Left hindlimb (tissue), 1 donor: ENCODE measurements at places on chromosomes 2 and 18.

DNA sequence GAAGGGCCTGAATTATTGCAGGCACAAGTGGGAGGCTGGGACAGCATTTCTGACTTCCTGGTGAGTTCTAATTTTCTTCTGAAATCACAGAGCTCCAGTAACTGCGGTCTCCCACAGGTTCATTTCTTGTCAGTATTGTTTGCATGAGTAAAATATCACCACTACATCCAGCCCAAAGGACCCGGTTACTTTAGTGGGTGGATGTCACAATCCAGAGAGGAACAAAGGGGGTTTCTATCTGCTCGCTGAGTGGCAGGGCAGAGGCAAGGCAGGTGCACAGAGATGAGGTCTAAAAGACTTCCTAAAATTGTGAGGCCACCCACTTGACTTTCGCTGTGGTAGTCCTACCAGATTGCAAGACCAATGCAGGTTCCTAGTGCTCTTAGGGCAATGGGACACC lies 800.4 kb upstream of the ID2 start:
- DNase-seq = no peak

GRCh38 chr2:148519013-148519412 lies 125.5 kb upstream of the EPC2 start:
- DNase-seq = no peak

- no peak for DNase-seq
Measured at GRCh38 chr18:80097201-80097600, 11.9 kb upstream of the ADNP2 start.

DNA sequence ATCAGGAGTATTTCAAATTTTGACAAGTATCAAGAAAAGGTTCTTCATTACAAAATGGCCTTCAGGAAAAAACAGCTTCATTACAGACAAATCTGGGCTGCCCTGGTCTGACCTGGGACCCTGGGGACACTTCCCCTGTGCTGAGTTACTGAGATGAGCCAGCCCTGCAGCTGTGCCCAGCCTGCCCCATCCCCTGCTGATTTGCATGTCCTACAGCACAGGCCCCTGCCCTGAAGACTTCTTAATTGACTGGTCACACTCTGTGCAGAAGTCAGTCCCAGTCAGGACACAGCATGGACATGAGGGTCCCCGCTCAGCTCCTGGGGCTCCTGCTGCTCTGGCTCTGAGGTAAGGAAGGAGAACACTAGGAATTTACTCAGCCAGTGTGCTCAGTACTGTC lies 235.1 kb downstream of the ANKRD36B start:
- DNase-seq = no peak

DNA sequence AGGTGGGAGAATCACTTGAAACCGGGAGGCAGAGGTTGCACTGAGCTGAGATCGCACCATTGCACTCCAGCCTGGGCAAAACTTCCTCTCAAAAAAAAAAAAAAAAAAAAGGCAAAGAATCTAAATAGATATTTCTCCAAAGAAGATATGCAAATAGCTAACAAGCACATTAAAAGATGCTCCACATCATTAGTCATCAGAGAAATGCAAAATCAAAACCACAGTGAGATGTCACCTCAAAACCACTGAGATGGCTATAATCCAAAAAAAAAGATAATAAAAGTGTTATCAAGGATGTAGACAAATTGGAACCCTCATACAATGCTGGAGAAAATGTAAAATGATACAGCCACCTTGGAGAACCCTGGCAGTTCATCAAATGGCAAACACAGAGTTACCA lies 8.4 kb downstream of the ST8SIA5 start:
- no peak for DNase-seq

- no peak for DNase-seq
Measured at GRCh38 chr2:121897335-121897970, 142.0 kb downstream of the TSN start.

DNA sequence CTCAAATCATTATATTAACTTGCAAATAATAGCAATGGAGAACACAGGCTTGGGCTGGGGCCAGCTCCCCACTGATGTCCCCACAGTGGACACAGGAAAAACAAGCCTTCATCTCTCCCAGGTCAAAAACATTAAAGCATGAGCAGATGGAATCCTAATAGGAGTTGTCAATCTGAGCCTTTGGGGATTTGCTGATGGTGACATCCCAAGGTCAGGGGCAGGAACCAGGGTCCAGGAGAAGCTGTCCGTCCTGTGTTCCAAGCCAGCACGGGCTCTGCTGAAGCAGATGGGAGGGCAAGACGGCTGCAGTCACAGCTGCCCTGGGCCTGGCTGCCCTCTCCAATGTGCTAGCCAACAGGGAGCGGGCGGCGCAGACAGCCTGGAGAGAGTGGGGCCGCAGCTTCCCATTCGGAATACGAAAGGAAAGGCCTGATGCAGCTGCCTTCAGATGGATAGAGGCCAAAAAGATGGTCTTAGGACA lies 135.5 kb downstream of the NDUFA10 start:
- no peak for DNase-seq

GRCh38 chr2:165382362-165382761 lies 87.1 kb upstream of the CSRNP3 start:
- no peak for DNase-seq

- no peak for DNase-seq
Measured at GRCh38 chr2:201008296-201008829, 44.9 kb upstream of the ORC2 start.

DNA sequence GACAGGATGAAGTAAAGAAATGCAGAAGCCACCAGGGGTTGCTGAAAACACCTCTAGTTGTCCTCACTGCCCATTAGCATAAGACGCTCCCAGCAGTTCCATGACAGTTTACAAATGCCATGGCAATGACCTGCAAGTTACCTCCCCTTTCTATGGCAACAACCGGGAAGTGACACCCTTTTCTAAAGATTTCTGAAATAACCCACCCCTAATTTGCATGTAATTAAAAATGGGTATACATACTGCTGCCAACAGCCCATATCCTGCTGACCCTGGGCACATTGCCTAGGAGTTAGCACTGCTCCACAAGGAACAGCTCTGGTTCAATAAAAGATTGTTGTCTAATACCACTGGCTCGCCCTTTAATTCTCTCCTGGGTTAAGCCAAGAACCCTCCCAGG lies 178.3 kb upstream of the LRATD1 start:
- DNase-seq = no peak

- no peak for DNase-seq
Measured at GRCh38 chr18:52588931-52589330, 248.9 kb downstream of the DCC start.

GRCh38 chr2:69099541-69099940 lies 86.6 kb downstream of the ANTXR1 start:
- DNase-seq = no peak

- DNase-seq = peak; percentile 38
Measured at GRCh38 chr2:162072976-162073887, 783 bp downstream of the DPP4 start.

GRCh38 chr2:219457784-219458369 lies 23.2 kb downstream of the SPEG start:
- no peak for DNase-seq

DNA sequence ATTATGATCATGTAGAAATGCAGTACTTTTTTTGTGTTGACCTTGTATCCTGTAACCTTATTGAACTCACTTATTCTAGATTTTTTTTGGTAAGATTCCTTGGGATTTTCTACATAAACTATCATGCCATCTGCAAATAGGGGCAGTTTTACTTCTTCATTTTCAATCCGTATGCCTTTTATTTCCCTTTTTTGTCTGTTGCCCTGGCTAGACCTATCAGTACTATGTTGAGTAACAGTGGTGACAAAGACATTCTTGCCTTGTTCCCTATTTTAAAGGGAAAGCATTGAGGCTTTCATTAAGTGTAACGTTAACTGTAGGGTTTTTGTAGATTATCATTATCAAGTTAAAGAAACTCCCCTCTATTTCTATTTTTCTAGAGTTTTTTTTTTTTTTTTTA lies 92.3 kb downstream of the LYPD1 start:
- DNase-seq = no peak

DNA sequence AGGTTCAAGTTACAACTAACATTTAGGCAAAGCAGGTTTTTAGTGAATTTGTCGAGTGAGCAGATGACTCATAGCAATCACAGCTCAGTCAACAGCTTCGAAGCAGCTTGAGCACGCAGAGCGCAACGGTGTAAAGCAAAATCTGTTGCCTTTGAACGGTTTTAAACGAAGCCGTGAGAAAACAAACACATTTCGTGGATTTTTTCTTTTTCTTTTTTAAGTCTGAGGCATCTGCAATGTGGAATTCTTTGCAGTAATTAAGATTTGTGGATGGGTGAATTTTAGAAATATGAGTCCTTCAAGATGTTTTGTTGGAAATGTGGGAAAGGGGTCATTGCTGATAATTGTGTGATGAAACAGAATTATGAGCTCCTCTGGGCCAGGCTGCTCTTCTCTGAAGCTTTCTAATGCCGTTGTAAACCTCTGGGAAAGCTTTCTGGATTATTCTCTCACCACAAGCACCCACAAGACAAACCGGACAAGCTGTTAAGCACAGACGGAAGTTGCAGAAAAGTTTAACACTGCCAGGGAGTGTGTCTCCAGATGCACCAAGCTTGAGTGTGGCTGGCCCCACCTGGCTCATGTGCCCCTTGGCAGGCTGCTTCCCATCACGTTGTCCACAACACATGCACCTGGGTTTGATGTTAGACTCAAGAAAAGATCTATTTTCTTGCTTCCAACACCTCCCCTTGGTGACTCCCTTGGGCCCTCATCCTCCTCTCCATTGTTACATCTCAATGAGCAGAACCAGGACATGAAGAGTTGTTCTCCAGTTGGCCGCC lies 224.7 kb downstream of the ACKR3 start:
- no peak for DNase-seq

DNA sequence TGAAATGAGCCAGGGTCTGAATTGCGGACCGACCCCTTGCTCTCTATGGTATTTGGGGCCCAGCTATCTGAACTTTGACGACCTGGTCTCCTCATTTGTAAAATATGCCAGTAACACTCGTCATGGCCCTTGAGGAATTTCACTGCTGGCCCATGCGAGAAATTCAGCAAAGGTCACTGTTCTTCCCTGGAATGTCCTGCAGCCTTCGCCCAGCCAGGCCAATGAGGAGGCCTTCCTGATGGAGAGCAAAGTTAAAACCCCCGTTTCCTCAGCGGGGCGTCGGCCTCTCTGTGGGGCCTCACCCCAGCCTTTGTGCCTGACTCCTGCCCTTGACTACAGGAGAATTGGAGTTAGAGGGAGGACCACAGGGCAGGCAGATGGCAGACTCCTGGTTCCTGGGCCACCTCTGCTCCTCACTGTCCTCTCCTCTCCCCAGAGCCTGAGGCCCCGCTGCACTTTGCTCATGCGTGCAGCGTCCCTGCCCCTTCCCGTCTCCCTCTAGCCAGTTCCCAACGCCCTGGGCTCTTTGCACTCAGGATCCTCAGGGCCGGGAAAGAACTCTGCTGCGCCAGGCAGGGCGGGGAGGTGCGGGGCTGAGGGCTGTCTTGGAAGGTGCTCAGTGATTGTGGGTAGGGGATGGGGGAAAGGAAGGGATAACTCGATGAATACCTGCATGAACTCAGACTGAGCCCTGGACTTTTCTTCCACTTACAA lies 257.0 kb upstream of the RAB6C start:
- no peak for DNase-seq

DNA sequence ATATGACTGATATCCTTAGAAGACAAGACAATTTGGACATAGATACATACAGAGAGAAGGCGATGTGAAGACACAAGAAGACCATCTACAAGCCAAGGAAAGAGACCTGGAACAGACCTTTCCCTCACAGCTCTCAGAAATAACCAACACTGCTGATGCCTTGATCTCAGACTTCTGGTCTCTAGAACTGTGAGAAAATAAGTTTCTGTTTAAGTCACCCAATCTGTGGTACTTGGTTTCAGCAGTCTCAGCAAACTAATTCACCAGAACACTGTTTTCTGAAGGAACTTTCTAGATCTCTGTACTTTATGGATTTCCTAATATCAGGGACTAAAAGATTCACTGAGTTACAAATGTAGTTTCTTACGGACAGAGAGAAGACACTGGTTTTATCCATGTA lies 58.8 kb downstream of the NAB1 start:
- DNase-seq = no peak

- no peak for DNase-seq
Measured at GRCh38 chr2:132515010-132515409, 98.4 kb downstream of the GPR39 start.

GRCh38 chr2:177422271-177422670 lies 29.7 kb downstream of the AGPS start:
- DNase-seq = no peak

DNA sequence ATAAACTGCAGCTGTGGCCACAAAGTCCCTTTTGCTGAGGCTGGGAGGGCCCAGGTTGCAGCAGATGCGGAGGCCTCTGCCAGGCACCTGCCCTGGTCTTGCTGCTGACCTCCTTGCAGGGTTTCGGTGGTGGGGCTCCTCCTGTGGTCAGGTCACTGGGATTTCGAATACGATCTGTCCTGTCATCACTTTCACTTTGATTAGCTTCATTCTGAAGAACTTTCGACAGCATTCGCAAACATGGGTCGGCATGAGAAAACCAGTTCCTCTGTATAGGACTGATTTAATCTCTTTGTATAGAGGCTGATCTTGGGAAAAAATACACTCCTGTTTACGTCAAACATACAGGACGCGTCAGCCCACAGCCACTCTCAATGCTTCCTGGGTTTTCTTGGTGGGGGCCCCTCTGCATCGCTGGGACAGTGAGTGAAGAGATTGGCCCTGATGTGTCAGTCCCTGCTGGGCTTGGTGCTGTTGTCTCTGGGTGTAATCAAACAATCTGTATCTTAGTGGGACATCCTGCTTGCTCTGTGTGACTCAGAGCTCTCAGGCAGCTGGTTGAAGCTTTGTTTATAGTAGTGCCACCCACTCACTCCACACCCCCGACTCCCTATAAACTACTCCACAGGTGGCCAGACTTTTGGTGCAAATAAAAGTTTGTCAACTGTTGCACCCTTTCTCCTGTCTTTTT lies 209.4 kb upstream of the CXCR4 start:
- DNase-seq = peak; percentile 24

- no peak for DNase-seq
Measured at GRCh38 chr2:143632751-143633374, 503.6 kb downstream of the ARHGAP15 start.

GRCh38 chr2:55120634-55121359 lies 70.5 kb upstream of the RTN4 start:
- DNase-seq = peak; percentile 87

DNA sequence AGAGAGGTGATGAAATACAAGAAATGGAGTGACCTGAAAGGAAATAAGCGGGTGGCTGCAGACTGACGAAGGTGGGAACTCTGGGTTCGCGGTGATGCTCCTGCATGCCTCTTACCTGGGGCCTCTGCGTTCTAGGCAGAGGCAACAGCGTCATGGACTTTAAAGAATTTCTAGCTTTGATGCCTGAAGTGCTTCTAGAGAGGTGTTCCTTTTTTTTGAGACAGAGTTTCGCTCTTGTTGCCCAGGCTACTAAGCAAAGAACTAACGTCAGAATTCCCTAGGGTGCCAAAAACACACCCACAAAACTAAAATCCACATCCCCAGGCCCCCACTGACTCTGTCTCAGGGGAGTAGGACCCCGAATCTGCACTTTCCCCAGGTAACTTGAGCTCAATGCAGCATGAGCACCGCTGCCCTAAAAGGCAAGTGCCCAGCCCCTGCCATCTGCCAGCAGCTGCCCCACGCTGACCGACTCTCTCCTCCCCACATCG lies 110.5 kb upstream of the ID2 start:
- DNase-seq = no peak

- no peak for DNase-seq
Measured at GRCh38 chr2:165456027-165456426, 13.5 kb upstream of the CSRNP3 start.
